ENCODE measurements at places on chromosomes 1 and 21.

DNA sequence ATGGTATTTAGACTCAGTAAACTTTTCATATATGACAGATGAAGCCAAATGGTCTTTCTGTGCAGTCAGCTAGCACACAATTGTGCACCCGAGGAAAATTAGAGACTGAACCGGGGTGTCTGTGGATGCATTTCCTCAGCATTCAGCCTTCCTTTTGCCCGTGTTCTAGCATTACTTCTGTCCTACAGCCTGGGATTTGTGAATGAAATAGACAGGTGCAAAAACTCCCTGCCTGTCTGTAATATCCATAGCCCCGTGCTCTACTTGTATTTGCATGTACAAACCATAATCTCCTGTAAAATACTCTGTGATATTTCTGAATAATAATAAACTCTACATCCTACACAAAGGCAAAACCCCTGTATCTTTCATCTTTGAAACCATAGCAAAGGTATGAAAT lies 64.8 kb upstream of the LGALS8 start:
- DNase-seq: no peak

DNA sequence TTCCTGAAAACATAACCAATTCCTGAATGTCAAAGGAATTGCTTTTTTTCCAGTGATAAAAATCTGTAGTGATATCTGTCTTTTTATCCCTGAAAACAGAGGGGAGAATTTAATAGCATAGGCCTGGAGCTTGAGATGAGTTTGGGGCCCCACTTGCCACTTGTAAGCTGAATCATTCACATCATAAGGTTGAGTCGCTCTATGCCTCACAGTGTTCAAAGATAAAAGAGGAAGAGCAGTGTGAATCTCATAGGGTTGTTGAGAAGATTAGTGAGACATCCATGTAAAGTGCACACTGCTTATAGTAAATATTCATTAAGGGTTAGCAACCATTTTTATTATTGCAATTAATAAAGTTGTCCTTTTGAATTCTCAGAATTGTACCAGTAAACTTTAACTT lies 271.3 kb downstream of the DNM3 start:
- DNase-seq: no peak

GRCh38 chr1:235919833-235920441 lies 53.2 kb upstream of the LYST start:
- no peak for DNase-seq

GRCh38 chr1:185441605-185442004 lies 124.6 kb upstream of the IVNS1ABP start:
- no peak for DNase-seq

DNA sequence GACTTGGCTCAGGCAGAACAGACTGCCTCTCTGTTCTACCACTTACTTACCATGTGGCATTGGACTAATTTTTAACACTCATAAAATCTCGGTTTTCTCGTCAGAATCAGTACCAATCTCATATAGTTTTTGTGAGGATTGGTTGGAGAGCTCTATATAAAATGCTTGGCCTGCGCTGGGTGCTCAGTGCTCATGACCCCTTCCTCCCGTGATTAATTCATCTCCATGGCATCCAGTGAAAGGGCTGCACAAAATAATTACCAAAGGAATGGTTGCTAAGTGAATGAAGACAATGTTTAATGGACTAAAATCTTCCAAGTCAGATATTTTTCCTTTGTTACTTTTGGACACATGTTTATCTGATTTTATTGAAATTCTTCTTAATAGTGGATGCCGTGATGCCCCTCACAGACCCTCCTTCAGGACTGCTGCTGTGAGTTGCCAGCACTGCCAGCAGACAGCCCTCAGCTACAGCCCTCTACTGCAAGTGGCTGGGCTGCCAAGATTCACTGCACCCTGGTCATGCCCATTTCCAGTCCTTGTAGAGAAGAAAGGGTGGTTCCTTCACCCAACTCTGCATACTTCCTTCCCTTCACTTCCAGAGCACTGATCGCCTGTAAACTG lies 436.5 kb downstream of the LMO4 start:
- no peak for DNase-seq

GRCh38 chr1:65178235-65178634 lies 30.2 kb downstream of the AK4 start:
- no peak for DNase-seq

DNA sequence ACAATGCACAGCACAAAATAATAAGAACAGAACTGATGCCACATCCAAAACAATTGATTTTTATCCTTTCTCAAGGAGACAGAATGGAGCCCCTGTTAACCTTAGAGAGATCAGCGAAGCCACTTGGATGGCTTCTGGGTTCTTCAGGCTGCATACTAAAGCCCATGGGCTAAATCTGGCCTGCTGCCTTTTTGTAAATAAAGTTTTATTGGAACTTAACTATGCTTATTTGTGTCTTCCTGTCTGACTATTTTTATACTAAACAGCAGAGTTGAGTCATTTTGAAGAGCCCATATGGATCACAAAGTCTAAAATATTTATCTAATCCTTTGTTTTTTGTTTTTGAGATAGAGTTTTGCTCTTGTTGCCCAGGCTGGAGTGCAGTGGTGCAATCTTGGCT lies 16.3 kb upstream of the PPM1J start:
- DNase-seq: no peak

GRCh38 chr1:184624051-184624450 lies 130.6 kb downstream of the EDEM3 start:
- no peak for DNase-seq

DNA sequence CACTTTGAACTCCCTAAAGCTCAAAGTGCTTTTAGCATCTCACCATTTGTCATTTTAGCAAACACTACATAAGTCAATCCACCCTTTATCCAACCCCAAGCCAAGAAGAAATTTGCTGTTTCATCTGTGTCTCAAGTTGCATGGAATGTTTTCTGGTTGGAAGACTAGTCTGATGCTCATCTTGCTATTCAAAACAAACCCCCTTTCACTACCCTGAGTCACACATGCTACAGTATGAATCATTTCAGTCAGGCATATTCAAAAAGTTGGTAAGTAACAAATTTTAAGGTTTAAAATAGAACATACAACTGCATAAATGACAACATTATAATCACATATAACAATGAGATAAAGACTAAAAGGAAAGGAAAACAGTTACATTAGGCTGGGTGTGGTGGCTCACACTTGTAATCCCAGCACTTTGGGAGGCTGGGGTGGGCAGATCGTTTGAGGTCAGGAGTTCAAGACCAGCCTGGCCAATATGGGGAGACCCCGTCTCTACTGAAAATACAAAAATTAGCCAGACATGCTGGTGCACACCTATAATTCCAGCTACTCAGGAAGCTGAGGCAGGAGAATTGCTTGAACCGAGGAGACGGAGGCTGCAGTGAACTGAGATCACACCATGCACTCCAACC lies 38.7 kb downstream of the DSTYK start:
- DNase-seq: no peak

DNA sequence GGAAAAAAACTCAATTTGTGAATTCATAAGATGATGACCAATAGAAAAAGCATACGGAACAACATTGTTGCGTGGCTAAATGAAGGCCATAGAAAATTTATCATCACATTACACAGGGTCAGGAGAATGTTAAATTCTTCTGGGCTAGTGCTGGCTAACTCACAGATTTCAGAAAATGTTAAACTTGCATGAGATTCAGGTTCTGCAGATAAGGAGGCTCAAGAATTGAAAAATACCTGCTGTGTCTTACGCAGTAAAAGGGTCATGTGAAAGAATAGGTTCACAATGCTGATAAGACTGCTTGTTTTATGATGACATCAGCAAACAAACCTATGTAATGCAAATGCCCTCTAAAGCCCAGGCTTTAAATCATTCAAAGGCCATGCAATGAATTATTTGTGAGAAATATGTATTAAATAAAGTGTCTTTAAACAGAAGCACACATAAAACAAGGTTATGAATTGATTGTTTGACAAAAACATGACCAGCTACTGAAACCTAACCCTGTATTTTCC lies 378.8 kb downstream of the USP25 start:
- no peak for DNase-seq

DNA sequence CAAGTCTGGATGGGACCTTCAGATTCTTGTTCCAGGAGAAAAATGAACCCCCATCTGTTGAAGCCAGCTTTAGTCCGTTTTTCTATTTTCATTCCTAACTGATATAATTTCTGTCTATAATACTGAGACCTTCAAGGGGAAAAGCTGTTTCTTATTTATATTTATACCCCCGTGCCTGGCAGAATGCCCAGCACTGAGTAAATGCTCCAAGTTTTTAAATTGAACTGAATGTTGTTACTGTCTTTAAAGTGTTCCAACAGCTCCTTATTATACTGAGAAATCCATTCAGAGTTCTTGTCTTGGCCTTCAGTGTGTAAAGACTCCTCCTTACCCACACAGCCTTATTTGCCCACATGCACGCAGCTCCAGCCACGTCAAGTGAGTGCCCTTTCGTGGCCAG lies 178.6 kb upstream of the HMGB4 start:
- no peak for DNase-seq

GRCh38 chr1:91501971-91502671 lies 1.5 kb downstream of the CDC7 start:
- no peak for DNase-seq

DNA sequence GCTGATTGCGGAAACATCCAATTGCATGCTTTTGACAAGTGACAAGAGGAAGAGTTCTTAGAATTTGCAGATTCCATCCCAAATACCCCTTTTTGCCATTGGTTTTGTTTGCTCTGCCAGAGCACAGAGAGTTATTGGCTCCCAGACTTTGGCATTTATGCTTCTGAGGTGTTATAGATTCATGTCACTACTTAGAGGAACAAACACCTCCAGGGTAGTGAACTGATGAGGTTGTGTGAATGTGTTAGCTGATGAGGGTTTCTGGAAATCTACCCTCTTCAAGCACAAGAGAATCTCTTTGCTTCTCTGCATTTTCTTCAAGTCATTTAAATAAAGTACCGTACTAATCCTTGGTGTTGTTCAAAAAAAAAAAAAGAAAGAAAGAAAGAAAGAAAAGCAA lies 33.9 kb upstream of the BRINP3 start:
- DNase-seq: no peak

GRCh38 chr1:201137579-201138310 lies 10.8 kb upstream of the ASCL5 start:
- peak; percentile 69 for DNase-seq

GRCh38 chr1:221766210-221766609 lies 24.3 kb upstream of the DUSP10 start:
- DNase-seq: no peak

DNA sequence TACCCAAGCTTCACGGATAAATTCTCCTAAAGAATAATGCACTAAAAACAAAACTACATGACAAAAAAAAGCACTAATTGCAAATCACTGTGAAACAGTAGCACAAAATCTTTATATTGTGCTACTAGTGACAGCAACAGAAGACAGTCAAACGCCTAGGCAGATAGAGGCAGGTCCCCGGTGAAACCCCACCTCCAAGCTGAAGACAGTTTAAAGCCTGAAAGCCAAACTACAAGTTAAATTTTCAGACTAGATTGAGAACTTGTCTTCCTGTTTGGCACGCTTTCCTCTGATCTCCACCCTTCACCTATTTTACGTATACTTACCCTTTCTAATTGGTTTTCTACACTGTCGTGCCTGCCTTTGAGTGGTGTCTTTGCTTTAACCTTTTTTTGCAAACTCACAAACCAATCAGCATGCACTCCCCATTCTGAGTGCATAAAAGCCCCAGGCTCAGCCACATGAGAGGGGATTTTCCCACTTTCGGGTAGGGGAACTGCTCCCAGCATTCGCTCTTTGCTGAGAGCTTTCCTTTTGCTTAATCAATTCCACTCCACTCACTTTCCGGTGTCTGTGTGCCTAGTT lies 3.6 kb upstream of the BACH1 start:
- DNase-seq: no peak

DNA sequence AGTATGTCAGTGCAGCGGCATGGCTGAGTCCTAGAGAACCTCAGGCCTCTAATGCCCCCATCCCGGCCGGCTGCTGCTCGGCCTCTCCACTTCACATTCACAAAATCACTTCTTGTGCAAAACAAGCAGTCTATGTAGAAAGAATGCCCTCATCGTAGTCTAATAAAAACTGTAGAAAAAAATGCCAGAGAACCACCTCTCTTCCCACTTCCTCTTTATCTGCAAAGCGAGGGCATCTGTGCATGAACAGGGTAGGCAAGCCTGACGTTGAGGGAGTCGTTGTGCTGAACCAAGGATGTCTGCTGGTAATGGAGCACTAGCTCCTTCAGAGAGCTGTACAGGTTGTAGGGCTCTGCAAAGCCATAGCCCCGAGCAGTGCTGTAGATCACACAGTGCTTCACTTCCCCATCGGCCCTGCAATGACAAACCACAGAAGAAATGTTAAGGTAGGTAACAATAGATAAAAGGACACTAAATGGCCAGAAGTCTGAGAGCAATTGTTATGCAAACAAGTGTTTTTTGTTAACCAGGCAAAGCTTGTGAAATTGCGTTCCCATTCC lies 88.9 kb downstream of the PIK3R3 start:
- DNase-seq: no peak

DNA sequence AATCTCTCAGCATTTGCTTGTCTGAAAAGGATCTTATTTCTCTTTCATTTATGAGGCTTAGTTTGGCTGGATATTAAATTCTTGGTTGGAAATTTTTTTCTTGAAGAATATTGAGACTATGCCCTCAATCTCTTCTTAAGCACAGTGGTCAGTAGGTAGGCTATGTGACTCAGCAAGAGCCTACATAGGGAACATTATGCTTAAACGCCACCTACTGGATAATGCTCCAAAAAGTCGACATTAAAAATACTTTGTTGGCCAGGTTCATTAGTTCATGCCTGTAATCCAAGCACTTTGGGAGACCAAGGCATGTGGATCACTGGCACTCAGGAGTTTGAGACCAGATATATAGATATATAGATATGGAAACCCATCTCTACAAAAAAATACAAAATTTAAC lies 678.0 kb upstream of the USP24 start:
- no peak for DNase-seq

- DNase-seq: no peak
Measured at GRCh38 chr1:215119719-215120365, 37.3 kb downstream of the KCNK2 start.

GRCh38 chr1:42889264-42889663 lies 42.9 kb downstream of the ZNF691 start:
- DNase-seq: no peak

DNA sequence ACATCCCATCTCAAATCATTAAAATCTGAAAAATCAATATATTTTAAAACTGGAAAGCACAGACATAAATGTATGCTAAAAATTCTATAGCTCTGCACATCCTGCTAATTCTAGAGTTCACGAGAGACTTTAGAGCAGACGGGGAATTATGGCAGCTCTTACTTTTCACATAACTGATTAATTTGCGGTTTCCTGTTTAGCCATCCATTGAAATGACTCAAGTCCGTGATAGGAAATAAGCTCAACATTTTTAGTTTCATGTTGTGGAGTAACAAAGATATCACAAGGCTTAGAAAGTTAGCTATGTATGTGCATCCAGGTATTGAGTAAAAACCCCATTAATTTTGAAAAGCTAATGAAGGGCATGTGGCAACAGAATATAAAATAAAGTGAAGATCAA lies 123.2 kb downstream of the SMYD2 start:
- DNase-seq: no peak

DNA sequence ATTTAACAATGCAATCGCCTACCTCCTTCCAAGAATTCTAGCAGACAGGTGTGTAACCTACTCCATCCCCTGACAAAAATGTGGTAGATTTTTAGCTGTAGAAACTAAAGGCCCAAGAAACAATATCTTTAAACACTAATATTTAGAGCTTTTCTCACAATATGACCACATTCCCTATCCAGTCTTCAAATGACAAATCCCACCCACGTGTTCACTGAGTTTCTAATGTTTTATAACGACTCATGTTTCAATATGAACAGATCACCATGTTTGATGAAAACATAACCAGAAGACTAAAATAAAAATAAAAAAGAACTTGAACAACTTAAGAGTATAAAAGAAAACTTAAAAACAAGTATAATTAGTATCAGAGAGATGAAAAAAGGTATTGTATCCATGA lies 24.6 kb downstream of the RSBN1 start:
- DNase-seq: no peak

Measured in globus pallidus (tissue), 1 donor.